Naive B cell (primary cell): ENCODE measurements at places on chromosomes 11 and 22. TPM values are rescaled to one million over a fixed set of nuclear protein-coding genes. Genes with fewer than 3 reads are reported as not detected.

OR8D4 gene
- not detected for polyA plus RNA-seq

HOATZ gene
- not detected for polyA plus RNA-seq

ALDH3B2 gene
- not detected for polyA plus RNA-seq

RAB38 gene
- not detected for polyA plus RNA-seq

C11orf87 gene
- polyA plus RNA-seq, result not detected

APOBEC3B gene
- polyA plus RNA-seq, result not detected

TRIM51 gene
- not detected for polyA plus RNA-seq

ARHGAP8 gene
- not detected for polyA plus RNA-seq

ENTHD1 gene
- not detected for polyA plus RNA-seq

APOBEC3H gene
- not detected for polyA plus RNA-seq

ANKK1 gene
- not detected for polyA plus RNA-seq

SCGB1D2 gene
- not detected for polyA plus RNA-seq

CFAP68 gene
- 14.7 TPM for polyA plus RNA-seq

RELA gene
- 72.2 TPM for polyA plus RNA-seq

TRPM5 gene
- not detected for polyA plus RNA-seq
